AG08395 (cell line): ENCODE measurements at places on chromosomes 6 and 20.

DNA sequence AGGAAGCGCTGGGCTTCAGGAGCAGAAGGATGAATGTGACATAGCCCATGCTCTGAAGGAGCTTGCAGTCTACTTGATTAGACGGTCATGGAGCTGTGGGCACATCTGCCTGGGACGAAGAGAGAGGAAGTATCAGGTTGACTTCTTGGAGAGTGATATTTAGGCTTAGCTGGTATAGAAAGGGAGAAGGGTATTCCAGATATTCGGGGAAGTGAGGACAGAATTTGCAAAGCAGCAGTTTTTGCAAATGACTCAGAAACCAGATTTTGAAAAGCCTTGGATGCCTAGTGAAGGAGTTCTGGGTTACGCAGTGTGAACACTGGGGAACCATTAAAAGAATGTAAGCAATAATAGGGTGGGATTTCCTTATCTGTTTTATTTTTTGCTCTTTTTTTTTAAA is 60.7 kb downstream of the EYA4 start:
- DNase-seq: no peak

DNA sequence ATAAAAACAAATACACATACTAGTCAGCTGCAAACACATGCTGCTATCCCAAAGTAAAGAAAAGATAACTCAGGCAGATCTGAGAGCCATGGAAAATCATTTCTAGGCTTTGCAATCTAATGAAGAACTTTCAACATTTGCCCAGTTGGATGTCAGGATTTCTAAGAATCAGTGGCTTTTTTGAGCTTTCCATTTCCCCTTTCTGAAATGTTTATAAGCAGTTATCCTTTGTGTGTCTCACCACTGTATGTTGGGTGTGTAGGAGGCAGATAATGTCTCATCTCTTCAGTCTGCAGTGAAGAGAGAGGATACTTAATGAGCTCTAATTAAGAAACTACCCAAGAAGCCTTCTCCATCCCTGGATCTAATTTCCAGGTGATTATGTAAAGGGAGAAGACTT is 43.6 kb downstream of the RGS17 start:
- DNase-seq: no peak

- DNase-seq: no peak
These were observed 54.7 kb downstream of the RRBP1 start for GRCh38 chr20:17627101-17627955.

DNA sequence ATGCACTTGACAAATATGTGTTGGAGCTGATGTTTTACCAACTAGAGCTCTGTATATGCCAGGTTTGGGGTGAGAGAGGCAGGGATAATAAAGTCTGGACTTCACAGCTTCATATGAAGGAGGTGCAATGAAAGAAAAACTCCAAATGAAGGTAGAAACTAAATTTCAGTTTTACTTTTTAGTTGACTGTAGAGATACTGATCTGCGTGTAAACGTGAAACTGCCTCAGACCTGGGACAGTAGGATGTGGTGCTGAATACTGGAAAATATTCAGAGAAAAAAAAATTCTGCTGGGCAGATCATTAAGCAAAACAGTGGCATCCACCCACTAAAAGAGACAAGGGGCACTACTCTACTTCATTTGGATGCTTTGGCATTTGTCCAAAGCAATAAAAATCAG is 94.5 kb downstream of the BACH2 start:
- DNase-seq: no peak

GRCh38 chr20:58998656-58999055 is 8.4 kb downstream of the CTSZ start:
- no peak for DNase-seq

DNA sequence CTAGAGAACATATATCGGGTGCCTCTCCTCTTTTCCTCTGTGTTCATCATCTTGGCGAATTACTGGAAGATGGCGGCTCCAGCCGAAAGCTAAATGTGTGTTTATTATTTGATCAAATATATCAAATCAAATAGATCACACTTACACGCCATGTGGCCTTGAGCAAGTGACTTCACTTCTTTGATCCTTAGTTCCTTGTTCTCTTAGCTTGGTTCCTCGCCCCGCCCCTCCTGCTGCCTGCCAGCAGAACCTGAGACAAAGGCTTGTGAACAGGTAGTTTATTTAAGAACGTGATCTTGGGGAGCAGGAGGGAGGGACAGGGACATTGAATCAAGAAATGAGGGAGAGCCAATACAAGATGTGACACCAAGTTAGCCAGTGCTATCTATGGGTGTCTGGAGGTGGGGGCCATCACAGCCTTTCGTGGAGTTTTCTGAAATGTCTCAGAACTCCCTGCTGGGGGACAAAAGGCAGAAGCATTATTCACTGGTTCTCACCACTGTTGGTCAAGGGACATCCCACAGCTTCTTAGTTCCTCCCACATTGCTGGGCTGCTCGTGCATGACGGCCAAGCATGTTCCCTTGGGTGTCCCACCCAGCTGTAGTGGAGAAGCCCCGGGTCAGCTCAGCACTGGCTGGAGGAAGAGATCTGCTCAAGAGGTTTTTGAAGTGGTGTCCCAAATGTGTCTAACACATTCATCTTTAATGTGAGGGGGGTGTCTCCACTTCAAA is 44.9 kb upstream of the RNF24 start:
- no peak for DNase-seq

DNA sequence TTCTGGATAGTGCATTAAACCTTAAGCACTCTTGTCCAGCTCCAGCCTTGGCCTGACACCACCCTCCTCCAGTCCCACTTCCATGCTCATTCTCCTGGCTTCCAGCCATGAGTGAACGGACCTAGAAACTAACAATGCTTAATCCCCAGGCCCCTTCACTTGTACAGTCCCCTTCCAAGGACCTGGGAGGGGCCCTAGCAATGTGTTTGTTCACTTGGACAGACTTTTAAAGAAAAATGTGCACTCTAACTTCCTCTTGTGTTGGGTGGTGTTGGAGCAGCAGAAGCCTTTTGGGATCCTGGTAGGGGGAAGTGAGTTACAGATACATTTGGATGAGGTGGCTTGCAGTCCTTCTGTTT is 48.9 kb upstream of the CCN6 start:
- DNase-seq: no peak

DNA sequence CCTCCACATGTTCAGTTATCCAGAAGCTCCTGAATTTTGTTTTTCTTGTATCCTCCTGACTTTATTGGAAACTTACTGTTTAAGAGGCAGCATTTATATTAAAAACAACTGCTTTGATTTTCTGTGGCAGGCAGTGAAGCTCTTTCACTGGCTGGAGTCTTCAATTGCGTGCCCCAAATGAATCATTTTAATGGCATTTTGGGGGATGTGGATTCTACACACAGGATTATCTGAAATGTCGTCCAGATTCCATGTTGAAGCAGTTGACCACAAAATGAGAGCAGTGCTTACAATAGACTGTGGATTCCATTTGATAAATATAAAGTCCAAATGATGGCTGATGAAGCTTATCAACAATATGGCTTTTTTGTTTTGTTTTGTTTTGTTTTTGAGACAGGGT is 41.0 kb upstream of the HIVEP1 start:
- peak; percentile 87 for DNase-seq

GRCh38 chr6:93418033-93418407 is 1.3 kb downstream of the EPHA7 start:
- DNase-seq: no peak

- no peak for DNase-seq
These were observed 77.6 kb downstream of the WASF1 start for GRCh38 chr6:110101885-110102284.

DNA sequence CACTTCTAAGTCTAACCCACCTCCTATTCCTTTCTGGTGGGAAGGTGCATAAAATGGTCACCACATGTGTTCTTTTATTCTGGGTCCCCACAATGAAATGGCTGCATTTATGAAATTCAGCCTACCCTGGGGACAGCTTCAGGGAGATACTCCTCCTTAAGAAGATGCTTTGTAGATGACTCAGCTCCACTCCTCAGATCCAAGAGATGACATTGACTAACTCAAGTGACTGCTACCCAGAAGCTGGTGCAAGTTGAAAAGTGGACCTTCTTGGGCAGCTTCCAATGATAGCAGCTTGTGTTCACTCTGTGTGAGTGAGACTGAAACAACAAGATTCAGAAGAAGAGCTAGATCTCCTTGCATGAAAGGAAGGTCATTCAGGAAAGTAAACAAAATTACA is 113.4 kb downstream of the SCP2D1 start:
- no peak for DNase-seq

GRCh38 chr6:131555992-131556391 is 17.0 kb upstream of the ARG1 start:
- DNase-seq: no peak
